ENCODE measurements at places on chromosomes 1 and 21.
A peak's percentile ranks its signal among the peaks of the same experiment; 100 is the strongest.

- no peak for DNase-seq
Observed at GRCh38 chr1:30724175-30724574, 790 bp upstream of the MATN1 start.

GRCh38 chr1:205257735-205258134 is 30.0 kb downstream of the TMCC2 start:
- no peak for DNase-seq

GRCh38 chr1:67619080-67619479 is 65.9 kb upstream of the GADD45A start:
- no peak for DNase-seq

DNA sequence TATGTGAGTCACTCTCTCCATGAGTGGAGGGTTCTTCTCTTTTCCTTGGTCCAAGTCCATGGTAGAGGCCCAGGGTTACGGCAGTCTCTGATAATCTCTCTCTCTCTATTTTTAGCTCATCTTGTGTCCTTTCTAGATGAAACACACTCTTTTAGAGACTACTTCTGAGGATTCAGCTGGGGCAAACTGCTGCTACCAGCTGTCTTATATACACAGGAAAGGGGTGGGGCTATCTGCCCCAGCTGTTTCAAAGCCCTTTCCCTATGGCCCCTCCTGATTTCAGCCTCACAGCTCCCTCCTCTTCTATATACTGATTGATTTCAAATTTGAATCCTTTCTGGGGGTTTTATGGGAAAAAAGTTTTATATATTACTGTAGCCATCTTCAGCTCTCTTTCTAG is 324.8 kb downstream of the RWDD3 start:
- no peak for DNase-seq

GRCh38 chr1:174160109-174160473 is 771 bp downstream of the RABGAP1L start:
- peak; percentile 89 for DNase-seq

GRCh38 chr1:70820995-70821394 is 226.6 kb downstream of the PTGER3 start:
- no peak for DNase-seq

DNA sequence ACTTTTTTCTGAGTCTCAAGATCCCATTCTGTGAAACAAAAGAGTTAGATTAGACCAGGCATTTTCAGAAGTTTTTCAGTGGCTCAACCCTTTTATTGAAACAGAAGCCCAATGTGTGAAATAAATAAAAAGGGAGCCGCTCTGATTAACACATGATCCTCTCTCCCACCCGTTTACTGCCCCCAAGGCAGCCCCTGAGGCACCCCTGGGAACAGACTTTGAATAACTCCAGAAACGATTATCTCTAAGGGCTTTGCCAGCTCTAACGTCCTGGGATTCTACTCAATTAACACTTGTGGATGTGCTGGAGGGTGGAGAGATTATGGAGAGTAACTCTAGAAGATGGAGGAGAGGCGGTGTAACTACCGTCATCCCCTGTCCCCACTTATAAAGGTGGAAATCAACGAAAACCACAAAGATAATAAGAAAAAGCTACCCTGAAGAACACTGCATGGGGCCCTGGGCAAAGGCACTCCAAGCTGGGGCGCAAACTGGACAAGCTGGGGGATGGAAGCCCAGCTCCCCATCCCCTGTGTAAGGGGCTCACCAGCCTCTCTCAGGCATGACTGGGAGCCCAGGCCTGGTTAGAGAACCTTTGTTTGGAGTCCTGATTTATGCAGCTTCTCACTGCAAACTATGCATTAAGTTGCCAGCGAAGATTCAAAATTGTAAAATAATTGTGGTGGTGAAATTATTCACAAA is 39.0 kb upstream of the GRIK3 start:
- no peak for DNase-seq

GRCh38 chr21:46559291-46559983 is 45.4 kb downstream of the S100B start:
- peak; percentile 73 for DNase-seq

DNA sequence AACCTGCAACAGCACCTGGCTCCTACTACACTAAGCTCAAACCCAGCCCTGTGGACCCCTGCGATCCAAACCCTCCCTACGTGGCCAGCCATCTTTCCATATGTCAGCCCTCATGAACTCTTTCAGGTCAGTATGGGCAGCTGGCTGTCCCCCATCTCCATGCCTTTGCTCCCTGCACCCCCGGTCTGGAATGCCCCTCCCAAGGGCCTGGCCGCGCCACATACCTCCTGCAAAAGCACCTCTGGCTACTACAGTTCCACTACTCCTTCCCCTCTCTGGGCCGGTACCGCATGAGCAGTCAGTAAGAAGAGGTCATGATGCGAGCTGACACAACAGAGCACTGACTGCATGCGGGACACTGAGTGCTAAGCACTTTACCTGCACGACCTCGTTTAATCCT is 10.0 kb upstream of the TAGLN2 start:
- no peak for DNase-seq

DNA sequence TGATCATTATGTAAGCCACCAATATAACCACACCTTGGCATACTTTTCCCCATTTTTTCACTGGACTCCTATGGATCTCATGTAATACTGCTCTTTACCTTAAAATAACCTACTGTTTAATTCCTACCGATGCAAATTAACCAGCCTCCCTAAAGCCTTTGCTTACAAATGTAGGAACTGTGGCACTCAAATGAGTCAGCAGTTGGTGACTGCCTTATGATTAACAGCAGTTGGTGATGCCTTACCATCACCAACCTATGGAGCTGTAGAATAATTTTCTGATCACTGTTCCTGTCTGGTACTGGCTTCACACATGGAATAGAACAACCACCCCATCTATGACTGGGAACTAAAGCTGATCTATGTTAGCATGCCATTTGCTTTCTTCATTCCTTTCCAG is 7.8 kb upstream of the NUDT17 start:
- DNase-seq: no peak
